ENCODE measurements at places on chromosomes 3 and 15. TPM values are rescaled to one million over a fixed set of nuclear protein-coding genes. Genes with fewer than 3 reads are reported as not detected.

The TUSC7 gene
- total RNA-seq, result not detected

The GATA2 gene
- 21.4 TPM for total RNA-seq

The ZNF502 gene
- 4.4 TPM for total RNA-seq

The SLC6A6 gene
- 11.8 TPM for total RNA-seq

The TNFAIP8L3 gene
- 3.7 TPM for total RNA-seq

The RETNLB gene
- not detected for total RNA-seq

The NUP210 gene
- total RNA-seq, result 1.3 TPM

The CASR gene
- not detected for total RNA-seq

The FOXB1 gene
- not detected for total RNA-seq

The CD96 gene
- under 0.01 TPM for total RNA-seq

The CDV3 gene
- total RNA-seq, result 115 TPM

The ARPIN gene
- total RNA-seq, result 32.6 TPM

The MUC4 gene
- not detected for total RNA-seq

The CHRM5 gene
- total RNA-seq, result 0.30 TPM

The PARL gene
- 47.6 TPM for total RNA-seq

The RASGRP1 gene
- total RNA-seq, result 0.22 TPM

The FBXO40 gene
- not detected for total RNA-seq

The GOLGA6C gene
- total RNA-seq, result 0.63 TPM

The LRRC31 gene
- not detected for total RNA-seq

The HIGD2B gene
- not detected for total RNA-seq

The SCN5A gene
- 1.0 TPM for total RNA-seq

The UQCRC1 gene
- 143 TPM for total RNA-seq

Data from tibial nerve (tissue), 4 donors.